Activated T-helper 1 cell treated with anti-CD3 and anti-CD28 coated beads, Interleukin-2, amount 50 U/mL, for 16 hours (primary cell): ENCODE measurements at places on chromosomes 11 and 22.
A peak's percentile ranks its signal among the peaks of the same experiment; 100 is the strongest.

- no peak for DNase-seq
These were observed 87.4 kb downstream of the FAM83F start for GRCh38 chr22:40082184-40082583.

- DNase-seq = no peak
These were observed 194.5 kb downstream of the NAV2 start for GRCh38 chr11:19907008-19907579.

DNA sequence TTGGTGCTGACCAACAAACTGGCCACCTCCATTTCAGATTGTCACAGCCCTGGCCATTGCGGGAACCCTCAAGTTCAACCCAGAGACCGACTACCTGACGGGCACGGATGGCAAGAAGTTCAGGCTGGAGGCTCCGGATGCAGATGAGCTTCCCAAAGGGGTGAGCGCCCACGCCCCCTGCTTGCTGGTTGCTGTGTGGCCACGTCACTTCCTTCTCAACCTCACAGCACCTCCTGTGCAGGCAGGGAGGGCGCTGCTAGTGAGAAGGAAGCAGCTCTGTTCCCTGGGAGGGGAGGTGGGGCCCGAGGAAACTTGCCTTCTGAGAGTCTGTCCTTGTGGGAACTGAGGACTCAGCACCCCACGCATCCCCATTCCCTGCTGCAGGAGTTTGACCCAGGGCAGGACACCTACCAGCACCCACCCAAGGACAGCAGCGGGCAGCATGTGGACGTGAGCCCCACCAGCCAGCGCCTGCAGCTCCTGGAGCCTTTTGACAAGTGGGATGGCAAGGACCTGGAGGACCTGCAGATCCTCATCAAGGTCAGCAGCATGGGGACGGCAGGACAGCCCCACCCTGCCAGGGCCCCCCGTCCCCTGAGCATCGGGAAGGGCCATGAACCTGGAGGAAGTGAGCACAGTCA lies 19.3 kb downstream of the POLR3H start:
- peak; percentile 34 for DNase-seq

- DNase-seq = no peak
These were observed 24.4 kb upstream of the PAMR1 start for GRCh38 chr11:35549787-35550186.

DNA sequence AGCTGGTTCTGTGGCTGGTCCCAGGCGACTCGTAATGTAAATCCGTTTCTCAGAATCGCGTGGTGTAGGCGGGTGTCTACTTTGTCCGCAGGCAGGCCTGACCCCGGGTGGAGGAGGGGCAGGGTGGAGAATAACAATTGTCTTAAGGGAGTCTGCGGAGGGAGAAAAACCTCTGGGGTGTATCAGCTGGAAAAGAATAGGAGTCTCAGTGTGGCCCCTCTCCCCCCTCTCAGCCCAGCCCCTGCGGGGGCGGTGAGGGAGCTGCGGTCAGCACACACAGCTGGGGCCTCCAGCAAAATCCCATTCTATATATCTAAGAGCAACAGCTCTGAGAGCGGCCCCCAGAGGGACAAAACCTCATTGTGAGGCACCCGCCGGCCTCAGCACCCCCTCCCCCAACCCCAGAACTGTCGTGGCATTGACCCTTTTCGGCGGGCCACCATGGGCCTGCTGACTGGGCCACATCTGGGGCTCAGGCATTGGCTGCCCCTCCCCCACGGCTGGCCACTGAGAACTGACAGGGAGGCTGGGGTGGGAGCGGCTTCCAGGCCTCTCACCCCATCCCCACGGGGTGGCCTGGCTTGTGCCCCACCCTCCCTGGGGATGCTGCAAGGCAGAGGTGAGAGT lies 2.7 kb upstream of the MYRF start:
- DNase-seq = no peak

DNA sequence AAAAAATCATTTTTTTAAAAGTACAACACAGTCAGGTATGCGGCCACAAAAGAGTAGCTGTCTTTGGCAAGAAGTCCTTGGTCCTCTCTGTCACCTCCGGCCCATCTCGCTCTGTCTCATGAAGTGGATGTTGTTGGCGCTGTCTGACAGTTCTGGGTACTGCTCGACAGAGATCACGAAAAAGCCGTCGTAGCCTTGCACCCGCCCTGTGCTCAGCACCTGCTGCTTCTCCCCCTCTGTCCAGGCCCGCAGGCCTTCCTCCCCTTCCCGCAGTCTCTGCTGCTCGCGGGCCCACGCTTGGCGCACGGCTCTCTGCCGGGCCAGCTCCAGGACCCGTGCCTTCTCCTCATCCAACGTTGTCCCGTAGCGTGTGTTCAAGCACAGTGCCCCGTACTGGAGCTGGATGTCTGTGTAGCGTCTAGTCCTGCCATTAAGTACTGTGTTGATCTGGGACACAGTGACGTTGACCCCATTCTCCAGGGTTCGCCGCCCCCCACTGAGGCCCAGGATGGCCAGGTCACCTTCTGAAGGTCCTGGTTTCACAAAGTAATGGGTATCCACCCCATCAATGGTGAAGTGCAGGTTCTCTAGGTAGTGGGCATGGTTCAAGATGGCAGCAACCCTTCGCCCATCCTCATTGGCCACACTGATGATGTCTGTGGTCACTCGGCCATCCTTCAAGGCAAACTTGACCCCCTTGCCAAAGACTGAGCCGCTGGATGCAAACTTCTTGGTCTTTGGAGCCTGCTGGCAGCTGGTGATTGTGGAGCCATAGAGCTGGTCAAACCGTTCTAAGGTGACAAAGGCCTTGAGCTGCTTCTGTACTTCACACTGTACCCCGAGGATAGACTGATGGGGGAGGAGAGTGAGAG lies 83.5 kb upstream of the NARS2 start:
- no peak for DNase-seq

DNA sequence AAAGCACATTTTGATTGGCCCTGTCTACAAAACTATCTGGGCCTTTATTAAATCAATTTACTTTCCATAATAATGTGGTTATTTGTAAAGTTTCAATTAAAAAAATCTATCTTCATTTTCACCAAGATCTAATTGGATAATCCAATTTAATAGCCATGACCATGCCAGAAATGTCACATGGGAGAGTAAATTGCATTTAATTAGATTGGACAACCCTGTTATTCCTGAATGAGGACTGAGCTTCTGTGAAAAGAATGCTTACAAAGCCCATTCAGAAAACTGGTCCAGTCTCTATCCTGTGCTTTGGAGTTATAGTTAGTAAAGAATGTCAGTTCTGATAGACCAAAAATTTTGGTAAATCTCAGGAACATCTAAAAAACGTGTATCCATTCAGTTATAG lies 541.9 kb upstream of the ANO5 start:
- DNase-seq = no peak

GRCh38 chr22:47061226-47061625 lies 298.8 kb downstream of the TBC1D22A start:
- no peak for DNase-seq

GRCh38 chr11:83285151-83285770 lies 906 bp downstream of the CCDC90B start:
- no peak for DNase-seq

DNA sequence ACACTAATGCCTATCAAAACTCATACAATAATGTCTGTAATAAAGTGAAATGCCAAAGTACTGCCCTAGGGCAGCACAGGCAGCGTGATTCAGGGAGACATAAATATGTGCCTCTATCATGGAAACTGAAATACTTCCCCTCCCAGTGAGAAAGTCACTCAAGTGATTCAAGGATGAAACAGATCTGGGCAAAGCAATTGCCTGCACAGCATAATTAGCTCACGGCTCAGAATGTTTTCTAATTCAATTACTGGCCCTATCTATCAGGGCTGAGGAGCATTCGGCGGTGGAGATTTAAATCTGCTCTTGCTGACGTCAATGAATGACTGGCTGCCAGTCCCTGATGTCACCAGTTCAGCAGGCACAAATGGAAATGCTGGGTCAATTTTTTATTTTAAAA lies 27.7 kb upstream of the PPP2R1B start:
- no peak for DNase-seq

DNA sequence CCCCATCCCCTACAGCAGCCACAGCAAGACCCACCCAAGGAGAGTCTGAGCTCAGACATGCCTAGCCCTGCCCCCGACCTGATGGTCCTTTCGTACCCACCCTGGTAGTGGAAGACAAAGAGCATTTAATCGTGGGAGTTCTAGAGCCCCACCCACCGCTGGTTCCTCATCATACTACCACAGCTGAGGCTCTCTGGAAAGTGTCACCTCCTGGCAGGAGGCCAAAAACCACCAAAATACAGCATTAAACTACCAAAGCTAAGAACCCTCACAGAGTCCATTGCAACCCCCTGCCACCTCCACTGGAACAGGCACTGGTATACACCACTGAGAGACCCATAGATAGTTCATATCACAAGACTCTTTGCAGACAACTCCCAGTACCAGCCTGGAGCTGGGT lies 311.1 kb downstream of the TENM4 start:
- DNase-seq = no peak

DNA sequence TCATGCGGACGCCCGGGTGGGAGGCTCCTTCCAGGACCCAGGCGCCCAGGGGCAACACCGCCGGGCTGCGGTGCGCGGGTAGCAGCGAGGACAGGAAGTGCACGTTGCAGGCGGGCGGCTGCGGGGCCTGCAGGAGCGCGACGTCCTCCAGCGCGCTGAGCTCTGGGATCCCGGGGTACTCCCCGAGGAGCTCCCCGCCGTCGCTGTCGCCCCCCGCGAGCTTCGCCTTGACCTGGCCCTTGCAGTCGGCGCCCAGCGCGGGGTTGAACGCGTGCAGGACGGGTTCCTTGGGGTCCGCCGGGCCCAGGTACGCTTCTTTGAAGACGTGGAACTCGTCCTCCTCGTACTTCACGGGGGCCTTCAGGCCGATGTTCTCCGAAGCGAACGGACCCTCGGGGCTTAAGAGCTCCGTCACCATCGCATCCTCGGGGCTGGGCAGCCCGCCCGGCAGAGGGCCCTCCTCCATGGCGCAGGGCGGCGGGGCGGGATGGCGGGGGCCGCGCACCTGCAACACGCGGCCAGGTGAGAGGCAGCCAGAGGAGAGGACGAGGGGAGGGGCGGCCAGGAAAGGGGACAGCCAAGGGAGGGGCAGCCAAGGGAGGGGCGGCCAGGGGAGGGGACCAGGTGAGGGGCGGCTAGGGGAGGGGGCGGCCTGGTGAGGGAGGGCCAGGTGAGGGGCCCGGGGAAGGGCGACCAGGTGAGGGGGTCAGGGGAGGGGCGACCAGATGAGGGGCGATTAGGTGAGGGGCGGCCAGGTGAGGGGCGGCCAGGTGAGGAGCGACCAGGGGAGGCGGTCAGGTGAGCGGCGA lies 921 bp downstream of the TESMIN start:
- DNase-seq = peak; percentile 0

DNA sequence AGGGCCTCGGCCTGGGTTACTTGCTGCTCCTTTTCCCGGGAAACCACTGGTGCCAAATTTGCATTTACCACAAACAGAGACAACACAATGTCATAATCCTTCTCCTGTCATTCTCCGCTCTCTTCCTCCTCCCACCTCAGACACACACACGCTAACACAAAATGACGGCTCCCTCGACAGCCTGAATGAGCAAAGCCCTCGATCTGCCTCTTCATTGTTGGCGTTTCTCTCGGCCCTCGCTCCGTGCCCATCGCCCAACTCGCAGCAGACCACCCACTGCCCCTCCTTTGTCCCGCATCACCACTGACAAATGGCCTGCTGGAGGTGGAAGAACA lies 12.5 kb upstream of the TCF20 start:
- no peak for DNase-seq

DNA sequence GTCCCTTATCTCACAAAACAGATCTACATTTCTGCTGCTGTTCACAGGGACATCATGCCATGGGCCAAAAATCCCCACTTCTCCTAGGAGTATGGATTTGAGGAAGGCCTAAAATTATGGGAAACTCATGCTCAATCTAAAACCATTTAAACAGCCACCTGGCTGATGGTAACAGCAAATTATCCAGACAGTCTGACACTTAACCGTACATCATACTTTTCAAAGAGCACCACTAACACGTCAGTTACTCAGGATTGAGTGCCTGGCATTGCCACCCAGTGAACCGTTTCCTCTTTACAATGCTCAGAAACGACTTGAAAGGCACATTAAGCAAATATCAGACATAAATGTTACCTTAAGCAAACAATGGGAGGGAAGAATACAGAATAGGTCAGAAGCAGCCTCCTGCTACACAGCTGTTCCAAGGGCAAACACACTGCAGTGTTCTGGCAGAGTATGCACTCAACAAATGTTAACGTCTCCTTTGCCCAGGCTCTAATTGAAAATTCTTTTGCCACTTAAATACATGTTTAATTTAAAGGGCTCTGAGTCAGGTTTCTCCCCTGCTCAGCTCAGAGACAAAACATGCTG lies 18.8 kb upstream of the SLC36A4 start:
- no peak for DNase-seq

DNA sequence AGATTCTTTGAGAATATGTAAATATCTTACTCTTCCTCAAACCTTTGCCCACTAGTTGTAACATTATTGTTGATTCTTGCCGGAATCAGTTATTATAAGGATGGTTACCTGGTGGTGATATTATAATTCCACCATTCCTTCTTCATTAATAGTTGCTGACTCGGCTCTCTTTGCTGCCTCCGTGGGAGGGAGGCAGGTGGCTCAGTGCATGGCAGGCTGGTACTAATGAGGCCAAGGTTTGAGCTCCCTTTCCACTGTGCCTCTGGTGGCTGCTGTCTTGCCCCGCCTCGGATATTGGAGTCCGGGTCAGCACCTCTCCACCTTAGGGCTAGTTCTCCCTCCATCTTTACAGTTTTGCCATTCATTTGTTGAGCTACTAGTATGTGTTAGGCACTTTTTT lies 12.7 kb downstream of the CD6 start:
- no peak for DNase-seq

GRCh38 chr11:134581966-134582769 lies 170.1 kb upstream of the B3GAT1 start:
- no peak for DNase-seq

- no peak for DNase-seq
These were observed 74.3 kb upstream of the ARHGAP42 start for GRCh38 chr11:100612766-100613165.
